ENCODE measurements at places on chromosomes 4 and X.
A peak's percentile ranks its signal among the peaks of the same experiment; 100 is the strongest.

DNA sequence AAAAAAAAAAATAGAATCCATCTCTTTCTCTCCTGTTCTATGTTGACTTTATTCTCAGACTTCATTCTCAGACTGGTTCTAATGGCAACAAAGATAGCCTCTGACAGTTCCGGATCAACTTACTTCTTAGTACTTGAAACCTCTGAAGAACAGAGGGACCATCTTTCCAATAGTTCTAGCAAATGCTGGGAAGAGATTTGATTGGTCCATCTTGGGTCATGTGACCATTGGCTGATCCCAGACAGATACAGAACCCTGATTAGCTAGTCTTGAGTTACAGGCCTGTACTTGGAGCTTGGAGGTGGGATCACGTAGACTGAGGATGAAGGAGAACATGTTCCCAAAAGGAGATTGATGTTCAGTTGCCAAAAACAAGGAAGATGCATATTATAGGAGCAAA, 66.9 kb upstream of the STIM2 start:
- no peaks in the 10 kb centered on the region for H3K4me1 ChIP-seq
- H3K36me3 ChIP-seq: no peaks in the 10 kb centered on the region
- no peak overlapping the region for H3K27ac ChIP-seq
- no peak overlapping the region for H3K4me3 ChIP-seq

GRCh38 chr4:102281171-102281839, 64.0 kb downstream of the SLC39A8 start:
- no peak for DNase-seq
- H3K27me3 ChIP-seq: no peaks in the 10 kb centered on the region
- no peak overlapping the region for H3K4me3 ChIP-seq
- no peaks in the 10 kb centered on the region for H3K4me1 ChIP-seq
- H3K27ac ChIP-seq: no peak overlapping the region
- no peaks in the 10 kb centered on the region for H3K36me3 ChIP-seq

DNA sequence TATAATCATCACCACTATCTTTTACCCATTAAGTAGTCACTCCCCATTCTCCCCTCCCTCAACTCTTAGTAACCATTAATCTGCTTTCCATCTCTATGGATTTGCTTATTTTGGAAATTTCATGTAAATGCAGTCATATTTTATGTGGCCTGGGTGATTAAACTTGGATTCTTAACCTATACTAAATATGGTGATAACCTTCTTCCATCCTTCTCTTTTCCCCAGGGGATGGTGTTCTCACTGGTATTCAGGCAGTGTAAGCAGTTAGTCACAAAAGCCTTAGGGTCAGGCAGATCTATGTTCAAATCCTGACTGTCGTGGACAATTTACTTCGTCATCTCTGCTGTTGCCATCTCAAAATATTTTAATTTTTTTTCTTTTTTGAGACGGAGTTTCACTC, 29.6 kb downstream of the RAB40AL start:
- no peak overlapping the region for H3K27ac ChIP-seq
- H3K4me3 ChIP-seq: no peak overlapping the region
- DNase-seq: no peak
- H3K4me1 ChIP-seq: no peaks in the 10 kb centered on the region
- no peaks in the 10 kb centered on the region for H3K36me3 ChIP-seq
- no peaks in the 10 kb centered on the region for H3K27me3 ChIP-seq

DNA sequence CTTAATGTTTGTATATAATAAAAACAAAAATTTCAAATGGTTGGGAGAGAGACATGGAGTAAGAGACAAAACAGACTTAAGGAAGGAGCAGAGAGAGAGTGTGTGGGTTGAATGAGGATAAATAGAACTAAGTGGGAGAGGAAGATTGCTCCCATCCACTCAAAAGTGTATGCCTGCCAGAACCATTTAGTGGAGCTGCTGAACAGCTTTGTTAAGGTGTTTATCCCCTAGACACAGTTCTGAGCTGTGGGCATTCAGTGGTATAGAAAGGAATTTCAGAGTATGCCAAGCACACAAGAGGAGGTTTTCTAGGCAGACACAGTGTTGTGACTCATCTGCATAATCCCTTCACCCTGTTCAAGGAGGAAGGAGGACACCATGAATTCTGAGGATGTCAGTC, 508.6 kb upstream of the EPHA5 start:
- no peaks in the 10 kb centered on the region for H3K4me1 ChIP-seq
- no peaks in the 10 kb centered on the region for H3K27me3 ChIP-seq
- no peak for DNase-seq
- no peak overlapping the region for H3K27ac ChIP-seq

GRCh38 chrX:86023811-86024210, 23.5 kb downstream of the CHM start:
- H3K36me3 ChIP-seq: no peaks in the 10 kb centered on the region
- no peak for DNase-seq
- H3K27me3 ChIP-seq: no peaks in the 10 kb centered on the region

DNA sequence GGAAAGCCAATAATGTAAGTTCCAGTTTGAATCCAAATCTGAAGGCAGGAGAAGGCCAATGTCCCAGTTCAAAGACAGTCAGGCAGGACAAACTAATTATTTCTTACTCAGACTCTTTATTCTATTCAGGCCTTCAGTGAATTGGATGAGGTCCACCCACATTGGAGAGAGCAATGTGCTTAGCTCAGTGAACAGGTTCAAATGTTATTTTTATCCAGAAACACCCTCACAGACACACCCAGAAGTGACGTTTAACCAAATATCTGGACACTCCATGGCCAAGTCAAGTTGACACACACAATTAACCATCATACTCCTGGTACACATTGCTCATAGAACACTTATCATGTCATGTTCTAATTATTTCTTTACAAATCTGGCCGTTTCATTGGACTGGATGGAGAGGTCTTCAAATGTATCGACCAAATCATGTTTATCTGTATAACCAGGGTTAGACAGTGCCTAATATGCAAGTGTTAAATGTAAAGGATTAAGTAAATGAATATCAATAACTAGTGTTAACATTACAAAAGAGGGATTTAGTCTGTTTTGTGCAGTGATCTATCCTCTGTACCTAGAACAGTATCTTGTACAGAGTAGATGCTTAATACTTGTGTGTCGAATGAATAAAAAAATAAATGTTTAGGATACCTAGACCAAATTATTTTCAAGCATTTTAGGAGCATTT, 27.1 kb upstream of the XK start:
- no peak for DNase-seq
- H3K4me1 ChIP-seq: no peaks in the 10 kb centered on the region
- no peaks in the 10 kb centered on the region for H3K27me3 ChIP-seq
- no peak overlapping the region for H3K27ac ChIP-seq
- H3K4me3 ChIP-seq: no peak overlapping the region

- no peaks in the 10 kb centered on the region for H3K27me3 ChIP-seq
- no peaks in the 10 kb centered on the region for H3K36me3 ChIP-seq
- H3K27ac ChIP-seq: no peak overlapping the region
- peaks cover 8% of the 10 kb centered on the region for H3K4me1 ChIP-seq
Measured at GRCh38 chrX:49075347-49075746, 1.5 kb upstream of the PRAF2 start.

DNA sequence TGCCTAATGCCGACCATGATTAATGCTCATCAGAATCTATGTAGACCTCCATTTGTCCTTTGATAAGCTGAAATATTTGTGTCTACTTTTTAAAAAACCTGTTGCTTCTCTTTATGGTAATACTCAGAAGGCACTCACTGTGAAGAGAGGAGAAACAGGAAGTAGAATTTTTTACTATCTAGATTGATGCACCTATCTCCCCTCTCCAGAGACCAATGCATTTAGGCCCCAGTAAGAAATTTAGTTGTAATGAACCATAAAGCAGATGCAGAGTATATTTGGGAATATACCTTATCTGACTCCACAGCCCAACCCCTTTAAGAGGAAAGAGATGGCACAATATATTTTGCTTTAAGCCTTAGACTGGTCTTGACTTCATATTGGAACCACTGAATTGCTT, 11.1 kb downstream of the TBL1X start:
- H3K4me1 ChIP-seq: peaks cover 6% of the 10 kb centered on the region
- H3K27ac ChIP-seq: no peak overlapping the region
- no peak for DNase-seq
- no peaks in the 10 kb centered on the region for H3K27me3 ChIP-seq
- no peak overlapping the region for H3K4me3 ChIP-seq

DNA sequence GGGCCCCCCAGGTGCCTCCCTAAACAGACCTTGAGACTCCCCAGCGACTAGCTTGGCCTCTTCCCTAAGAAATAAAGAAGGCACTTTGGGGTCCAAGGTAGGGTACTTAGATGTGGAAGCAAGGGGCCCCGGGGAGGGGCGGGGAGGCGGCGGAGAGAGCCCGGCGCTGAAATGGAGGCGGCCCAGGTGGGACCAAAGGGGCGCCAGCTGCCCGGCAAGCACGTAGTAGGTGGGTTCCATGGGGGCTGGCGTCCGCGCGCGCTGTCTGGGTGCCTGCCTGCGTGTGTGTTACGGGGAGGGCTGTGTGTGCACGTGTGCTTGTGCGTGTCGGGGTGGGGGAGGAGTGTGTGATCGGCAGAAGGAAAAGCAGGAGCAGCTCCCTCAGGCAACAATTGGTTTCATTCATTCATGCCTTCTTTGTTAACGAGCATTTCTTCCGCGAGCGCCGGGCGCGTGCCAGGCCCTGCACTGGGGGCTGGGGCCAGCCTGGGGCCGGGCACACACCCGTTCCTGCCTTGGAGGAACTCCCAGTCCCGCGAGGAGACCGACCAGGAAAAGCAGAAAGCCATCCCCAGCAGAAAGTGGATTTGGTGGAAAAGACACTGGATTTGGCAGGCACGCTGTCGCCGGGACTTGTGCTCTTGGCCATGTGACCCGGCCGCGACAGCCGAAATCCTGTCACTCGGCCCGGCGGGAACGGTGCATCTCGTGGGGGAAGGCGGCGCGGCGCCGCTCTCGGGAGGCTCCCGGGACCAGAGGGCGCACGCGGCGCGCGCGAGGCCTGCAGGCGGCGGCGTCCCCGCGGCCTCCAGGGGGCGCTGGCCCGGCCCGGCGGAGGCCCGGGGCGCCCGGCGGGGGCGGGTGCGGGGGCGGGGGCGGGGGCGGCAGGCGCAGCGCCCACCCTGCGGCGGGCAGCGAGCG, 3.3 kb upstream of the DUSP9 start:
- H3K4me3 ChIP-seq: peak overlapping the region; percentile 33
- no peaks in the 10 kb centered on the region for H3K27me3 ChIP-seq

DNA sequence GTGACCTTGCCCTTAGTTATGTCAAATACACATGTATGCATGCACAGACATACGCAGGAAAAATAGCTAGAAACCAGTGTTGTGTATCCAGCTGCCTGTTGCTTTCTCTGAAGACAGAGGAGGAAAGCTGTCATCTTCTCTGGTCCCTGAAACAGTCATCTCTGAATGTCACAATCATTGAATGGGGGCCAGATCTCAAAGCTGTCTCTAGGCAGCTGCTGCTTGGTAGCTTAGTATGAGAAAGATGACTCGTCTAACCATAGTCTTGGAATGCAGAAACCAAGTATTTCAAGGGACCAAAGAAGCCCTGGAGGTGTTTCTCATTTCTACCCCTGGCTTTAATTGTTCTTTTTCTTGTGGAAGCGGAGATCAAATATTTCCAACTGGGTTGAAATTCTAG, 4.0 kb downstream of the GRIA3 start:
- no peaks in the 10 kb centered on the region for H3K36me3 ChIP-seq
- no peak for DNase-seq
- no peaks in the 10 kb centered on the region for H3K27me3 ChIP-seq
- H3K27ac ChIP-seq: no peak overlapping the region

GRCh38 chr4:153566631-153567150, 100.5 kb downstream of the TMEM131L start:
- no peaks in the 10 kb centered on the region for H3K36me3 ChIP-seq
- no peak for DNase-seq
- H3K4me3 ChIP-seq: no peak overlapping the region
- no peaks in the 10 kb centered on the region for H3K27me3 ChIP-seq

- no peaks in the 10 kb centered on the region for H3K27me3 ChIP-seq
- no peaks in the 10 kb centered on the region for H3K36me3 ChIP-seq
- no peak for DNase-seq
- H3K4me3 ChIP-seq: no peak overlapping the region
- no peaks in the 10 kb centered on the region for H3K4me1 ChIP-seq
- no peak overlapping the region for H3K27ac ChIP-seq
Measured at GRCh38 chrX:77160301-77160700, 286.9 kb upstream of the FGF16 start.

DNA sequence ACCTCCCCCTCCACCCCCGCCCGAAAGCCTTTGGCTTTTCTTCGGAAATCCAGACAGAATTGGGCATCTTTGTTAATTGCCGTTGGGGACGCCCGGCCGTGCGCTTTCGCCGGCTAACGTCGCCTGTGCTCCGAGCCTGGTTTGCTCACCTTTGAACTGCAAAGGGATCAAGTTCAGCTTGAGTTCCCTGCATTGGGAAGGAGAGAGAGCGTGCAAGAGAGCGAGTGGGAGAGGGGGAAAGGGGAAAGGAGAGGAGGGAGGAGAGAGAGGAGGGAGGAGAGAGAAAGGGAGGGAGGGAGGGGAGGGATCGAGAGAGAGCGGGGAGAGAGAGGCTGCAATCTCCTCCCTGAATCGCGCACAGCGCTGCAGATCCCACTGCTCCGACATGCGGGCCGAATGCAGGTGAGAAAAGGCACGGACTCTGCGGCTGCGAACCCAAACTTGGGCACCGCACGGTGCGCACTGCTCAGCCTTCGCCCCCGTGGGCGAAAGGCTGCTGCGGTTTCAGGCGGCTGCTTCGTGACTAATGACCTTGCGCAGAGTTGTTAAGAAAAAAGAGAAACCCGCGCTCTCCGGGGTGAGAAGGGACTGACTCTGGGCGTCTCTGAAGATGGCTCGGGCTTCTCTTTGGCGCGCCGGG, at the start of gene PCDH7:
TSS of gene PCDH7 (plus strand) at position 349 of the 640 bp plus-strand sequence. CDS start 1,054 bp downstream, outside the sequence.
- H3K36me3 ChIP-seq: no peaks in the 10 kb centered on the region
- no peak for DNase-seq
- peak within 1 kb of the TSS; percentile 96 for H3K27ac ChIP-seq
- peak within 1 kb of the TSS; percentile 83 for H3K4me3 ChIP-seq
- H3K27me3 ChIP-seq: no peaks in the 10 kb centered on the region

DNA sequence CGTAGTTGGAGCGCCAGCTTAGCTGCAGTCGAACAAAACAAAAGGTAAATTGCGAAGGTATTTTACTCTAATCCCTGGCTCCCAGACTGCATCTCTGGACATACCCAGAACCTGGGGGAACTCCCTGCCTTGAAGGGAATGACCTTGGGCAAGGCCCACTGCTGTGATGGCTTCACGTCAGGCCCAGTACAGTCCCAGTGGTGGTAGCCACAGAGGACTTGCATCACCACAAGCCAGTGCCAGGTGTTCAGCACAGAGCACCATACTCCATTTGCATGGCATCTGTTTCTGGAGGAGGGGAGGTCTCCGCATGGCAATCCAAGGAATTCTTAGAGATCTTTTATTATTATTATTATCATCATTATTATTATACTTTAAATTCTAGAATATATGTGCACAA, 5.6 kb downstream of the ETDA start:
- no peak overlapping the region for H3K4me3 ChIP-seq
- H3K4me1 ChIP-seq: no peaks in the 10 kb centered on the region
- DNase-seq: no peak
- no peak overlapping the region for H3K27ac ChIP-seq
- H3K27me3 ChIP-seq: no peaks in the 10 kb centered on the region
- no peaks in the 10 kb centered on the region for H3K36me3 ChIP-seq

DNA sequence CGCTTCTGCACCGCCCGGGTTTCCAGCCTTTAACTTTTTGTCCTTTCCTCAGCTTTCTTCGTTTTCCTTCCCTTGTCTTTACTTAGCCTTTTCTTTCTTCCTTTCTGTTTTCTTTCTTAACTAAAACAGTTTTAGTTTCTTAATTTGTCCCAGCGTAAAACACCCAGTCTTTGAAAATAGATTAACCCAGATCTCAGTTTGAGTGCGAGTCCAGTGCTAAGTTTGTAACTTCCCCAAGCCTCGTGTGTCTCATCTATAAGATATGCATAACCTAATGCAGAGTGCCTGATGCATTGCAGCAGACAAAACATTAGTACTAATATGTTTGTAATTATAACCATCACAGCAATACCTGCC, 460 bp upstream of the GEMIN8 start:
- DNase-seq: no peak
- H3K4me1 ChIP-seq: peaks cover 23% of the 10 kb centered on the region
- H3K36me3 ChIP-seq: no peaks in the 10 kb centered on the region
- H3K27ac ChIP-seq: peak overlapping the region; percentile 82
- H3K4me3 ChIP-seq: peak overlapping the region; percentile 84
